ENCODE measurements at places on chromosomes 16 and 17.

- no peaks in the 10 kb centered on the region for H3K36me3 ChIP-seq
- DNase-seq, result no peak
- H3K27ac ChIP-seq, result no peak overlapping the region
- H3K4me1 ChIP-seq, result peaks cover under 1% of the 10 kb centered on the region
Measured at GRCh38 chr16:66520406-66521170, 29.3 kb downstream of the TK2 start.

GRCh38 chr16:582614-583331 is 7.1 kb upstream of the RAB40C start:
- no peak for DNase-seq
- H3K27ac ChIP-seq, result no peak overlapping the region
- no peak overlapping the region for H3K4me3 ChIP-seq
- peaks cover 9% of the 10 kb centered on the region for H3K36me3 ChIP-seq
- H3K27me3 ChIP-seq, result no peaks in the 10 kb centered on the region

GRCh38 chr16:11670171-11671131 is 2.2 kb downstream of the SNN start:
- DNase-seq, result no peak
- H3K4me1 ChIP-seq, result peaks cover 10% of the 10 kb centered on the region
- H3K27me3 ChIP-seq, result no peaks in the 10 kb centered on the region
- no peaks in the 10 kb centered on the region for H3K36me3 ChIP-seq

- H3K4me1 ChIP-seq, result no peaks in the 10 kb centered on the region
- DNase-seq, result no peak
- H3K27ac ChIP-seq, result no peak overlapping the region
- H3K27me3 ChIP-seq, result no peaks in the 10 kb centered on the region
Measured at GRCh38 chr17:42543190-42544079, 7.4 kb downstream of the NAGLU start.

GRCh38 chr16:54647725-54648221 is 282.9 kb upstream of the IRX5 start:
- H3K4me1 ChIP-seq, result peaks cover 7% of the 10 kb centered on the region
- H3K36me3 ChIP-seq, result no peaks in the 10 kb centered on the region
- H3K4me3 ChIP-seq, result no peak overlapping the region
- peaks cover 14% of the 10 kb centered on the region for H3K27me3 ChIP-seq
- H3K27ac ChIP-seq, result no peak overlapping the region

DNA sequence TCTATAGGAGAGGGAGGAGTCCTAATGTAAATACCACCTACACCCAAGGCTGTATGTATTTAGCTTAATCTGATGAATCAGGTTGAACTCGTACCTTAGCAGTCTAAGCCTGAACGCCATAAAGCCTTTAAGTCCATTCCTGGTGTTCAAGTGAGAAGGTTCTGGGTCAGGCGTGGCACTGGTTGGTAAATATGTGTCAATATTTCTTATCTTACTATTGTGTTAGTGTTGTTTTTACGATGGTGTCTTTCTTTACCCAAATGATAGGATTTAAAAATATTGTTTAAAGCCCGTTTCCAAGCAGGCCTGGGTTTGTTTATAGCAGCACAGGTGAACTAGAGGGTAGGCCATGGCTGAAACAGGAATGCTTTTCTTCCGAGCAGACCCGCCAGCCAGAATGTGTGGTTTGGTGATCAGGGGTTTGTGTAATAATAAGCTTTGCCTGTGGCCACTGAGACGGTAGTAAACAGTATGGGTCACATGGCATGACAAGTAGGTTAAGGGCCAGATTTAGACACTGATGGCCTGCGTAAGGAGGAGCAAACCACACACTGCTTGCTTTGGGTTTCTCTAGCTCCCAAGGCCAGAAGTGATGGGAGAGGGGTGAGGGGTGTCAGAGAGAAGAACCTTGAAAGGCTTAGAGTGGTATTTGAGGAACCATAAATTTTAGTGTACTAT is 3.3 kb downstream of the TMEM94 start:
- H3K36me3 ChIP-seq, result no peaks in the 10 kb centered on the region
- H3K4me3 ChIP-seq, result no peak overlapping the region
- H3K4me1 ChIP-seq, result no peaks in the 10 kb centered on the region
- no peak overlapping the region for H3K27ac ChIP-seq
- no peaks in the 10 kb centered on the region for H3K27me3 ChIP-seq
- no peak for DNase-seq

- no peak within 1 kb of the TSS for H3K27ac ChIP-seq
- H3K27me3 ChIP-seq, result no peaks in the 10 kb centered on the region
- no peaks in the 10 kb centered on the region for H3K36me3 ChIP-seq
- peaks cover 4% of the 10 kb centered on the region for H3K4me1 ChIP-seq
Measured at GRCh38 chr17:7888184-7888920, at the start of gene CHD3. TSS of gene CHD3 (plus strand) at chr17:7888789. CDS start at chr17:7889001, 212 bp downstream.

DNA sequence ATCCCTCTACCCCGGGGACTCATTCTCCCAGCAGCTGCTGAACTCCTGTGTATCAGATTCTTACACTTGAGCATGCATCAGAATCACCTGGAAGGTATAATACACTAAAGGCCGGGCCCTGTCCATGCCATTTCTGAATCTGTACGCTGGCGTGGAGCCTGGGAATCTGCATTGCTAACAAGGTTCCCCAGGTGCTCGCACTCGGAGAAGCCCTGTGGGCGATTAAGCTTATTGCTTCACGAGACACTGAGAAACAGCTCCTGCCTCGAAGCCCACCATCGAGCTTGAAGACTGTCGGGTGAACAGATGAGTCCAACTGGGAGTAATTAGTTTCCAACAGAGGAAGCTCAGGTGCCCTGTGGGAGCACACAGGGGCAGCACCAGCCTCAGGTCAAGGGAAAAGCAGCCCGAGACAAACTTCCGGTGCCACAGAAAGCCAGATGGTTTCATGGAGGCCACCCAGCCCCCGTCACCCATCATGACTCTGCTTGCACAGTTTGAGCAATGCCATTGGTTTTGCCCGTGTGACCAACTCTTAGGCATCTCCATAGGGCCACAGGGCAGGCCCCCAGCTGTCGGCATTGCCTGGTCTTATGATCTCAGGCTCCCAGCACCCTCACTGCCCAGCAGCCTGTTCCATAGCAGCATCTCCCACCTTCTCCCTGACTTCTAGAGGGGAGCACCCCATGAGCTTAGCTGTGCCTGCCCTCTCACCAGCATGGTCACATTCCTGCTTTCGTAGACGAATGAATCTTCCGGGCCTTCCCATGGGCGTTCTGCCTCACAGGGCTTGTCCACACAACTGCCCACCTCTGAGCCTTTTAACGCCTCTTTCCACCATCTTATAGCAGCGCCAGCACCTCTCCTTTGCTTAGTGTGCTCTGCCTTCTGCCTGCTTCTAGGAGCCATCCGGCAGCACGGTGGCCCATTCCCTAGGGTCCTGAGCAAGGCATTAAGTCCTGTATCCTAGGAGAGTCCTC is 10.9 kb downstream of the CTRB2 start:
- H3K4me3 ChIP-seq, result no peak overlapping the region
- no peak for DNase-seq
- H3K27ac ChIP-seq, result no peak overlapping the region

DNA sequence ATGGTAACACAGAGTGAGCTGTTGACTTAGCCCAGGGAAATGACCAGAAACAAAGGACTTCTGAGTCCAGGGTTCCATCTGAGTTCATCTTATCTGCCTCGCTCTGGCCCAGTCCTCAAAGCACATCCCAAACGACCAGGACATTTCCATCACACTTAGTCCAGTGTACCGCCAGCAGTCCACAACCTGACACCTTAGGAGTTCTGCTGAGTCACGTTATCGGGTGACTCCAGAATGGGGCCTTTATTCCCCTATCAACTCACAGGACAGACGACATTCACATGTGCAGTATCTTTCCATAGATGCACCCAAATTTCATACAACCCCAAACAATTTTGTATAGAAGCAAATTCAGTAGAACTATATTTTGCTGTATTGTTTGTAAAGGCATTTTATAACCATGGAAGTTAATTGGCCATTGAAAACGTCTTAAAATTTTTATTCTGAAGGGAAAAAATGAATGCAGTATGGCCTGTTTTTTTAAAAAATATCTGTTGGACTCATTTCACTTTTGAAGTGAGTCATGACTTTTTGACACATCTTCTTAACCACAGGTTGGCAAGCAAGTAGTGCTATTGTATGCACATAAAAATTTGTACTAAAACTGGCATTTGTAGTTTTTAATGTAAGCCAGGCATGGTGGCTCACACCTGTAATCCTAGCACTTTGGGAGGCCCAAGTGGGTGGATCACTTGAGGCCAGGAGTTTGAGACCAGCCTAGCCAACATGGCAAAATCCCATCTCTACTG is 46.3 kb downstream of the ZNF18 start:
- no peak overlapping the region for H3K4me3 ChIP-seq
- DNase-seq, result no peak
- no peaks in the 10 kb centered on the region for H3K4me1 ChIP-seq
- H3K36me3 ChIP-seq, result 0 out of 2 replicates have a peak, but pooled peaks cover 2% of the 10 kb centered on the region
- H3K27ac ChIP-seq, result no peak overlapping the region

DNA sequence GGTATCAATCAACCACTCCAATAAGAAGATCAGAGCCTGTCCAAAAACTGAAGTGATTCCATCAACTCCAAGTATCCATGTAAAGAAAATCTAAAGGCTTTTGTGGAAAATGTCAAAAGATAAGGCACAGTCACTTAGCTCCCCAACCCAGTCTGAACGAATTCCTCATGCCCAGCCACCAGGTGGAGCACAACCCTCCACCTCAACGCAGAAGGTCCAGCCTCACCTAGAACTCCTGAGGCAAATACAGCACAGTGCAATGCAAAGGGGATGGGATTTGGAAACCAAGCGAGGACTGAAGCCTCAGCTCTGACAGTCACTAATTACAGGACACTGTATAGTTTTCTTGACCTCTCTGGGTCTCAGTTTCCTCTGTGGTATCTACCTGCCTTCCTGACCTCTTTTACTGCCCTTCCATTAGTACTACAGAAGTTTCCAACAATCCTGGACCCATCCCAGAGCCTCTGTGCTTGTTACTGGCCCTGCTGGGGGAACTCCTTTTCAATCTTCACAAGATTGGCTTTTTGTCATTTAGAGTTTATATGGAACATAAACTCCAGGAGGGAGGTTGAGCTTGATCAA is 2.0 kb downstream of the NCBP3 start:
- H3K4me1 ChIP-seq, result no peaks in the 10 kb centered on the region
- H3K27ac ChIP-seq, result no peak overlapping the region
- H3K27me3 ChIP-seq, result no peaks in the 10 kb centered on the region

DNA sequence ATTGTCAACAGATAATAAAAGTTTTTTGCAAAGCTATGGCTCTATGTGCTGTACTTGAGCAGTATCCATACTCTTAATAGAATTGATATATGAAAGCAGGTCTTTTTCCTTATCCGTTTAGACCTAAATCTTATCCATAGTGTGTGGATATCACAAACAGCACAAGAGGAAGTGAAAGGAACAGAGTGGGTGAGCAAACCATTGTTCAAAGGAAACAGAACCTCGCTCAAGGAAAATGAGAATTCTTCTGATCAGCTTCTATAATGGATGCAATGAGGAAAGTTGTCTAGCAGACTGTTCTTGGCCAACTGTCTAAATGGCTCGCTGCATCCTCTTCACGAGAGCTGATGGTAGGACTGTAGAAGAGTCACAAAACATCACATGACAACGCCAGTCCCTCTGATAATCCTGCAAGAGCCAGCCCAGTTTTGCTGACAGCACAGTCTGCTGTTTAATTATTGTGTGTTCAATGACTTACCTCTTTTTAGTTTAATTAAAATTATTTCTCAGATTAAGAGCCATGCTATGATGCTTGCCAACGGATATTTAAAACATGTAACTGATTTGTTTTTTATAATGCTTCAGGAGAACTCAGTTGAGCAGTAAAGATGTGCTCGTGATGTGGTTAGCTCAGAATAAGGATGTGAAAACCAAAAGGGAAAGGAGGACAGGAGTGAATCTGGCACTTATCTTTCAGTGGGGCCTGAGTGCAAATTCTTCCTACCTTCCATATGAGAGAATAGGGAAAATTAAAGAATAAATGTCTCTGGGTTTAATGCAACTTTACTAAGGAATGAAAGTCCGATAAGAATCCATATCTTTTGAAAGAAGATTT is 38.5 kb downstream of the WWOX start:
- H3K36me3 ChIP-seq, result no peaks in the 10 kb centered on the region
- no peaks in the 10 kb centered on the region for H3K4me1 ChIP-seq
- no peak overlapping the region for H3K27ac ChIP-seq
- DNase-seq, result no peak
- no peak overlapping the region for H3K4me3 ChIP-seq

DNA sequence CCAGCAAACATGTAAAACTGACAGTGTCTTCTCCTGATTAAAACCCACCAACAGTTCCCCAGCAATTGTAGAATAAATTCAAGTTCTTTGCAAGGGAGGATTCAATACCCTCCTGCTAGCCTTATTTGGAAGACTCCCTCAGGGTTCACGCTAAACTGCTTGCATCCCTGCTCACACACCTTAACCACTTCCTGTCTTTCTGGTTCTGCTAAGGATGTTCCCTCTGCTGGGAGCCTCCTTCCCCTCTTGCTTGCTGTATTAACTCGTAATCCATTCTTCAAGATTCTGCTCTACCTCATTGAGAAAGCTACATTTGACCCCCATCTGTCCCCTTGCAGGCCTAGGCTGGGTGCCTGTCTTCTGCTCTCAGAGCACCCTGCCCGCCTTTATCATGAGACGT is 2.3 kb upstream of the SHISA6 start:
- no peaks in the 10 kb centered on the region for H3K36me3 ChIP-seq
- peaks cover 2% of the 10 kb centered on the region for H3K4me1 ChIP-seq
- no peak overlapping the region for H3K27ac ChIP-seq
- no peak for DNase-seq
- peaks cover 30% of the 10 kb centered on the region for H3K27me3 ChIP-seq

- no peak overlapping the region for H3K4me3 ChIP-seq
- H3K27ac ChIP-seq, result no peak overlapping the region
- no peak for DNase-seq
- H3K27me3 ChIP-seq, result no peaks in the 10 kb centered on the region
- H3K4me1 ChIP-seq, result no peaks in the 10 kb centered on the region
Measured at GRCh38 chr17:50841949-50842354, 6.6 kb downstream of the WFIKKN2 start.

DNA sequence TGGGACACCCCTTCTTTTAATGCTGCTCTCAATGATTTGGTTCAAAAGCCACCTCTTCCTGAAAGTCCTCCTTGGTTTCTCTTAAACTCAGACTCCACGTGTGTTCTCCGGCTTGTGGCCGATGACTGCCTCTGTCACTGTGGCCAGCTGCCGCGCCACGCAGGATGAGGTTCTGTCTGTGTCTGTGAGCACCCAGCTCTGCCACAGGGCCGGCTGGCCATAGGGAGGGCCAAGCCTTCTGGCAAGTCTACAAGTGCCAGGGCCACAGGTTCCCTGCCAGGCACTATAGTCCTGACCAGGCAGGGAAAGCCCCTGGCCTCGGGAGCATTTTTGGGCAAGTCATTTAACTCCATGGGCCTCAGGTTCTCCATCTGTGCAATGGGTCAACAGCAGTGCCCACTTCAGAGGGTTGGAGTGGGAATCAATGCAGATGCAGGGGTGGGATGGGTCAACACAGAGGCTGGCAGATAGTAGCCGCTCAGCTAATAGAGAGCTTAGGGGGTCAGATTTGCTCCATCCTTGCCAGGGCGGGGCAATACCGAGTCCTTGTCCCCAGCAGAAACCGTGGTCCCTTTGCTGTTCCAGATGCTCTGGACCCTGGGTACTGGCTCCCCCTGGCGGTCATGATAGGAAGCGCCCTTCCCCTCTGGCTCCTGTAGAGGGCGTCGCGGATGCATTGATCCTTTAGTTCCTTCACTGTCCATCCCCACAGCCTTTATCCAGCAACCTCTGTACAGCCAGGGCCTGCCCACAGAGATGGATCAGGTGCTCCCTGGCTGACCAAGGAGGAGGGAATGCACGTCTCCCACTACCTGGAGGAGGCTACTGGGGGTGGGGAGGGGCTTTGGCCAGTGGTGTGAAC is 19.3 kb upstream of the ADGRG3 start:
- DNase-seq, result peak; percentile 58
- H3K27me3 ChIP-seq, result no peaks in the 10 kb centered on the region
- H3K4me1 ChIP-seq, result no peaks in the 10 kb centered on the region
- no peak overlapping the region for H3K27ac ChIP-seq
- H3K36me3 ChIP-seq, result no peaks in the 10 kb centered on the region
- no peak overlapping the region for H3K4me3 ChIP-seq

All from iPS DF 6.9 (cell line).